ENCODE measurements at places on chromosomes 6 and 20.
A peak's percentile ranks its signal among the peaks of the same experiment; 100 is the strongest.

DNA sequence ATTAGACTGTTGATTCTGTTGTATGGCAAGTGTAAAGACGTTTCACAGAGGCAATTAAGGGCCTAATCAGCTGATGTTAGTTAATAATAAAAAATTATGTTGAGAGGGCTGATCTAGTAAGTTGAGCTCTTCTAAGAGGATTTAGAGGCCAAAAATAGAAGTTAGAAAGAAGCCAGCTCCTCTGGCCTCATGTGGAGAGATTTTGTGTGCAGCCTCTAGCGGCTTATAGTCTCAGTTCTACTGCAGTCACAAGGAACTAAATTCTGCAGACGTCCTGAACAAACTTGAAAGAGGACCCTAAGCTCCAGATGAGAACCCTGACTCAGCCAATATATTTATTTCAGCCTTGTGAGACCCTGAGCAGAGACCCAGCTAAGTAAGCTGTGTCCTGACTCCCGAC is 498.6 kb downstream of the BTBD3 start:
- H3K4me1 ChIP-seq: peaks cover 14% of the 10 kb centered on the region
- no peaks in the 10 kb centered on the region for H3K27me3 ChIP-seq
- H3K36me3 ChIP-seq: no peaks in the 10 kb centered on the region
- H3K27ac ChIP-seq: no peak overlapping the region
- H3K4me3 ChIP-seq: no peak overlapping the region

GRCh38 chr6:34424200-34425131 is 1.4 kb downstream of the RPS10 start:
- H3K4me3 ChIP-seq: peak overlapping the region; percentile 67
- H3K27ac ChIP-seq: peak overlapping the region; percentile 96
- H3K4me1 ChIP-seq: peaks cover 10% of the 10 kb centered on the region

DNA sequence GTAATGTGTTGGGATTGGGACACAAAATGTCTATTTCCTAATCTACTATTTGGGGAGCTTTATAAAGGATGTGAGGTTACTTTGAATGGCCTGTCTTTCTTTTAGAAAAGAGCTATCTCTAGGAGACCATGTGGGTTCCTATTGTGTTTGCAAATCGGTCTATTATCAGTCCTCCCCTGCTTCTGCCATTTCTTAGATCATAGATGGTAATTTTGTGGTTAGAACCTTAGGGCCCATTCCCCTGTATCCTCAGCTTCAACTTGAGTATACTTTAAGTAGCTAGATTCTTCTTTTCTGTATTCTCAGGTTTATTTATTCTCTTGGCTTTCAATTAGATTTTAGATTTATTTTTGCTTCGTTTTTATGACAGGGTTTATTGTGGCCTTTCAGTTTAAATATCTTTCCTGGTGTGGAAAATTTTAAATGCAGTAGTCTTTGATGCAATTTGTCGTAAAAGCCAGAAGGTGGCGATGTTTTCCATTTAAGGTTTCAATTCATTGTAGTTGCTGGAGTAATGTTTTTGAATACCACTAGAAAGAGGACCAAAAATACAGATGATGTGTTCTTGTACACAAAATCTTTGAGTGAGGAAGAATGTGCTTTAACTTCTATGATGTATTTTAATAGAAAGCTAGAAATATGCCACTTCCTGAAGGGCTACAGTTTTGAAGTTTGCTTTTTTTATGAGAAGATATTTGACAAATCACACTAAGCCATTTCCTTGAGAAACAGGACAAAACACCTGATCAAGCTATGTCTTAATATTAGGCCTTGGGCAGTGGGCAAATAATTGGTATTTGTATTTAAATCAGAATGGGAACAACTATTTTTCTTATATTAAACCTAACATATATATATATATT is 20.3 kb downstream of the TBPL1 start:
- DNase-seq: no peak
- H3K4me1 ChIP-seq: peaks cover 8% of the 10 kb centered on the region
- no peak overlapping the region for H3K27ac ChIP-seq
- H3K27me3 ChIP-seq: no peaks in the 10 kb centered on the region
- H3K36me3 ChIP-seq: no peaks in the 10 kb centered on the region

GRCh38 chr6:131159578-131159977 is 24.3 kb downstream of the AKAP7 start:
- peaks cover 6% of the 10 kb centered on the region for H3K4me1 ChIP-seq
- no peaks in the 10 kb centered on the region for H3K36me3 ChIP-seq
- no peak for DNase-seq
- H3K4me3 ChIP-seq: no peak overlapping the region

GRCh38 chr20:35571555-35571954 is 29.7 kb downstream of the ERGIC3 start:
- no peak overlapping the region for H3K4me3 ChIP-seq
- no peaks in the 10 kb centered on the region for H3K4me1 ChIP-seq
- H3K27ac ChIP-seq: no peak overlapping the region
- peaks cover 3% of the 10 kb centered on the region for H3K27me3 ChIP-seq
- H3K36me3 ChIP-seq: no peaks in the 10 kb centered on the region

DNA sequence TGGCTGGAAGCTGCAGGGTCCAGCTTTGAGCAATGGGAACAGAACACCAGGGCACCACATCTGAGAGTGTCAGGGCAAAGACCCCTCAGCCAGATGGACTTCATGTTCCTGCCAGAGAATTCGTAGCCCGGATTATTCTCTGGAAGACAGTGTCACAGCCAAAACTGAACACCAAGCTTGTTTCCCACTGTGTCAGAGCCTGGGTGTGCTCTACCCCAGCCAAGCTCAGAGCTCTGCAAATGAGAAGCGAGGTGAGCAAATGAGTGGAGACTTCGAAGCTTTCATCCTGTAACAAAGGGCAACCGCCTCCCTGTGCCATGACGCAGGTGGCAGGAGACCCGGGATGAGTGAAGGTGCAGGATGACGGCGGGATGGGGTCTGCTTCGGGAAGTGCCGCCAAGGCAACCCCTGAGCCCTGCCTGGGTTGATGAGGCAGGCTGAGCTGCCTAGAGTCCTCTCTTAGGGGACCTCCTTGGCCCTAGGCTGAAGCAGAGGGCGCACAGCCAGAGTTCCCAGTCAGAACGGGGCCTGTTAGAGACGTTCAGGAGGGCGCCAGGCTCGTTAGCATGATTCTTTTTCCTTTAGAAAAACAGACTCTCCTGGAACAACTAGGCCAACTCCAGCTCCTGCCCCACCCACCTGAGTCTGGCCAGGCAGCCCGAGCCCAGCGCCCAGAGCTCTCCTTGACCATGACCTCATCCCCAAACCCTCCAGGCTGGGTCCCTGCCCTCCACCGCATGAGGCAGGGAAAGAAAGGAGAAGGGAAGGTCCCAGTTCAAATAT is 187.7 kb downstream of the SOD2 start:
- DNase-seq: no peak
- no peaks in the 10 kb centered on the region for H3K36me3 ChIP-seq
- no peak overlapping the region for H3K4me3 ChIP-seq
- H3K27me3 ChIP-seq: no peaks in the 10 kb centered on the region
- no peaks in the 10 kb centered on the region for H3K4me1 ChIP-seq

- H3K27ac ChIP-seq: no peak overlapping the region
- DNase-seq: no peak
- H3K4me1 ChIP-seq: no peaks in the 10 kb centered on the region
Observed at GRCh38 chr20:44792796-44793195, 17.6 kb downstream of the RIMS4 start.

DNA sequence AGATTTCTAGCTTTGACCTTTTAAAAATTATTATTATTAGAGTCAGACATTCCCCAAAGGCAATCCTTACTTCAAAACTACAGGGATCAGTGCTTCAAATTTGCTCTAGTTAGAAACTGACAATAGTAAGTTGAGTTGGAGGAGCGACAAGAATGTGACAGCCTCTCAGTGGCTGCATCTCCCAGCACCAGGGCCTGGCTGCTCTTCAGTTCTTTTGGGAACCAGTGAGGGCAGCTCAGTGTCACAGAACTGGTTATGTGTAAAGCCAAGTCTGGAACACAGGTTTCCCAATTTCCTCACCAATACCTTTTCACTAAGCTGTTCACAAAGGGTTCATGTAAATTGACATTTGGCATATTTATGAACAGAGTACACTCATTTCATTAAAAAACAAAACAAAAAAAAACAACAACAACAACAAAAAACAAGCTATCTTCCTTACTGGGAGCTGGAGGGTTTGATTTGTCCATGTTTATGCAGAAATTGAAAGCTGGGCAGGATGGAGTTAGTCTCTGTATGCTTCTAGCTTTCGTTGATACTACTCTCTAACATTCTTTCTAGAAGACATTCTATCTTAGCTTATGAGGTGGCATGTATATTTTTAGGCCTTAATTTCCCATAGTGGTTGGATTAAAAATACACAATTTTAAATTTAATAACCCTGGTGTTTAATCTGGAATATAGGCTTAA is 95.0 kb downstream of the SAMD5 start:
- no peaks in the 10 kb centered on the region for H3K4me1 ChIP-seq
- DNase-seq: no peak
- no peaks in the 10 kb centered on the region for H3K27me3 ChIP-seq
- no peak overlapping the region for H3K4me3 ChIP-seq
- no peaks in the 10 kb centered on the region for H3K36me3 ChIP-seq

GRCh38 chr6:166194914-166195859 is 27.5 kb upstream of the TBXT start:
- DNase-seq: no peak
- H3K36me3 ChIP-seq: no peaks in the 10 kb centered on the region

- no peaks in the 10 kb centered on the region for H3K36me3 ChIP-seq
- no peak overlapping the region for H3K27ac ChIP-seq
- H3K4me3 ChIP-seq: no peak overlapping the region
- H3K4me1 ChIP-seq: no peaks in the 10 kb centered on the region
- DNase-seq: no peak
Observed at GRCh38 chr20:48661575-48662455, 166.0 kb downstream of the PREX1 start.

DNA sequence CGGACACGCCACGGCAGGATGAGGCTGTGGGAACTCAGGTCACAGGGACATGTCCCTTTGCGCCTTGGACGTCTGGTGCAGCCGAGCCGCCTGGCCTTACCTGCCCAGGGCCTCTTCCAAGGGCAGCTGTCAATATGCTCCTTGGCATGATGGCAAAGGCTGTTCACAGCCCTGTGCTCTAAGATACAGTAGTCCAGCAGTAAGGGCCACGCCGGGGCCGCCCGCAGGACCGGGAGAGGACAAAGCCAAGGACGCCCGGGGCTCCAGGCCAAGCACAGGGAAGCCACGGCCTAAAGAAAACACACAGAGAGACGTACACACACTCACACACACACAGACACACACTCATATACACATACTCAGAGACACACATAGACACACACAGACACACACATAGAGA is 13.0 kb downstream of the FOXF2 start:
- no peaks in the 10 kb centered on the region for H3K4me1 ChIP-seq
- no peak overlapping the region for H3K4me3 ChIP-seq
- H3K36me3 ChIP-seq: no peaks in the 10 kb centered on the region

- no peak overlapping the region for H3K4me3 ChIP-seq
- H3K4me1 ChIP-seq: no peaks in the 10 kb centered on the region
- no peak overlapping the region for H3K27ac ChIP-seq
- H3K27me3 ChIP-seq: no peaks in the 10 kb centered on the region
- no peak for DNase-seq
Observed at GRCh38 chr6:114108119-114109002, 137.4 kb upstream of the HDAC2 start.

DNA sequence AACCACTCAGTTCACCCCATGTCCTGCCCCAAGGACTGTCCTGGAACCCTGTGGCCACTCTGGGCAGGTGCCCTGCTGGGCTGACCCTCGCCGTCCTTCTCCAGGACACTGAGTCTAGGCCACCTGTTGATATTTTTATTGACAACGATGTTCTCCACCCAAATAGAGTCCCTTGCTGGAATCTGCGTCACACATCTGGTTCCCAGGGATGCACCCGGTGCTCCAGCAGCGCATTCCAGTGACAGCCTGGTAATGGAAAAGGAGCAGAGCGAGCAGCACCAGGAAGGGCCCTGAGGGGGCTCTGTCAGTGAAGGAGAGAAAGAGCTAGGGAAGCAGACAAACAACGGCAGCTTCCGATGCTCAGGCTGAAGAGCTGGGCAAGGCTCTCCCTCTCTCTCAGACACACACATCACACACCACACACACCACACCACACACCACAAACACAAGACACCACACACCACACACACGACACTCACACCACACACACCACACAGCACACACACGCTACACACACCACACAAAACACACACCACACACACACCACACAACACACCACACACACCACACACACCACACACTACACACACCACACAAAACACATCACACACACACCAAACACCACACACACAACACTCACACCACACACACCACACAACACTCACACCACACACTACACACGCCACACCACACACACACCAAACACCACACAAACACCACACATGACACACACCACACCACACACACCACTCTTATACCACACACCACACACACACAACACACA is 117.9 kb upstream of the THBS2 start:
- no peaks in the 10 kb centered on the region for H3K27me3 ChIP-seq
- H3K4me1 ChIP-seq: peaks cover 22% of the 10 kb centered on the region
- no peak overlapping the region for H3K4me3 ChIP-seq
- H3K27ac ChIP-seq: peak overlapping the region; percentile 2

- H3K36me3 ChIP-seq: no peaks in the 10 kb centered on the region
- no peak overlapping the region for H3K4me3 ChIP-seq
- DNase-seq: no peak
- H3K4me1 ChIP-seq: no peaks in the 10 kb centered on the region
Observed at GRCh38 chr20:43789593-43789992, 62.8 kb upstream of the GTSF1L start.

GRCh38 chr6:16320533-16321340 is 82.3 kb downstream of the GMPR start:
- H3K4me1 ChIP-seq: peaks cover 42% of the 10 kb centered on the region
- DNase-seq: no peak
- no peaks in the 10 kb centered on the region for H3K27me3 ChIP-seq
- H3K36me3 ChIP-seq: no peaks in the 10 kb centered on the region

DNA sequence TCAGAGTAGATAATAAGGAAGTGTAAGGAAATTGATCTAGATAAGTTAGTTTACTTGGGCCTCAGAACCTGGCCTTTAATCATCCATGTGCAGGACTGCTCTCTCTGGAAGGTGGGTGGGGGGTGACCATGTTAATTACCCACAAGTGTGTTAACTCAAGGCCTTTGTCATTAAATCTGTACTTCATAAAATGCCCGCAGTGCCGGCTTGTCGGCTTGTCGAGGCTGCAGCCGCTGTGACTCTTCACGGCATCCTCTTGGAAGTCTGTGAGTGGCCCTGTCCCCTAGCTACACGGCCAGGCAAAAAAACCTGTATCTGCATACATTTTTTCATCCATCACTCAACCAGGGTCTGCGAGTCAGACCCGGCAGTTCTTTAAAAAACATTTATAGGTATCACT is 70.9 kb upstream of the ASCC3 start:
- H3K36me3 ChIP-seq: no peaks in the 10 kb centered on the region
- no peak overlapping the region for H3K4me3 ChIP-seq
- no peaks in the 10 kb centered on the region for H3K27me3 ChIP-seq

DNA sequence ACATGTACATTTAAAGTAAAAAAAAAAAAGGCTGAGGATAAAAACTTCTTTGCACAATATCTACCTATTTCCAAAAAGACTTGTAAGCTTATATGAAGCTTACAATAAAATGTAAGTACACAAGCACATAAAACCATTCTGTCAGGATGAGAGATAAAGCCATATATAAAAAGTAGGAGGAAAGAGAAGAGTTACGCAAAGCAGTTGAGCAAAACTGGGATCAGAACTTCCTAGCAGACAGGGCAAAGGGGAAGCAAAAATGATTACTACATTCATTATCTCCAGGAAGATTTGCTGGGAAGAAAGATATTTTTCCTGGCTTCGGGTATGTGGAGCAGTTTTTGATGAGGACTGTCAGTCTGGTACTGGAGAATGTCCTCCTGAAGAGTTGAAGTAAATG is 198.1 kb downstream of the MTFR2 start:
- no peak for DNase-seq
- H3K36me3 ChIP-seq: no peaks in the 10 kb centered on the region

All from keratinocyte (primary cell).